ENCODE measurements at places on chromosomes 11 and 22.

- no peak for DNase-seq
Measured at GRCh38 chr22:46224898-46225290, 25.2 kb downstream of the CDPF1 start.

DNA sequence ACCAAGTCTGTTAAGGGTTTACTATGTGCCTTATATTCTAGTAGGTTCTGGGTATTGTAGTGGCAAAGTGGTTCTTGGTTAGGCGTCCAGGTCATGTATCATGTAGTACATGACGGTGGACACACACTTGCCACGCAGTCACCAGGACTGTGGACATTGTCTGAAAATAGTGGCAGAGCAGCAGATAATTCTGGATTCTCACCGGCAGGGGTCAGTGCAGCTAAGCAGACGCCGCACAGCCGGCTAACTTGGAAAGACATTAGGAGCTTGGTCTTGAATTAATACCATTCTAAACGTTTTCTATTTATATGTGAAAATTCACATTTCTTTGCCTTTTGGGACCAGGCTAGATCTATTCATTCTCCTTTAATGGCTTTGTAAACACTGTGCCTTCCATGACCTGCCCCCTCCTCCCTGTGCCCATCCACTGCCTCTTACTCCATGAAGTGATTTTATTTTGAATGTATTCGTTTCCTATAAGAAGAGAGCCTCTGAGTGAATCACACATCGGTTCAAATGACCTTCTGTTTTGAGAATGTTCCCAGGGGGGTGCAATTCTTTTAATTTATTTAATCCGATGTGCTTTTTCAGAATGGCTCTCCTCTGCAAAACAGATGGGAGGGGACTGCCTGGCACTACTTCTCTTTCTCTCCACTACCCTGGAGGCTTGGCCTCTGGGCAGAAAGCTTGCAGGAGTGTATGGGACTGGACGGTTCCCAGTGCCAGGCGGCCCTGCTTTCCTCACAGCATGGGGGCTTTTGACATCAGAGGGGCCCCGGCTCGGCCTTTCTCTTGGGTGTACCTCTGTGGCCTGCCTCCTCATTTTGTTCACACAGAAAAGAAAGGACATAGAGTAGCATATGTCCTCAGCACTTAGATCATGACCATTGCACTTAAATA is 378.0 kb downstream of the NTM start:
- DNase-seq: no peak

- no peak for DNase-seq
Measured at GRCh38 chr22:41913842-41914534, 886 bp downstream of the SHISA8 start.

DNA sequence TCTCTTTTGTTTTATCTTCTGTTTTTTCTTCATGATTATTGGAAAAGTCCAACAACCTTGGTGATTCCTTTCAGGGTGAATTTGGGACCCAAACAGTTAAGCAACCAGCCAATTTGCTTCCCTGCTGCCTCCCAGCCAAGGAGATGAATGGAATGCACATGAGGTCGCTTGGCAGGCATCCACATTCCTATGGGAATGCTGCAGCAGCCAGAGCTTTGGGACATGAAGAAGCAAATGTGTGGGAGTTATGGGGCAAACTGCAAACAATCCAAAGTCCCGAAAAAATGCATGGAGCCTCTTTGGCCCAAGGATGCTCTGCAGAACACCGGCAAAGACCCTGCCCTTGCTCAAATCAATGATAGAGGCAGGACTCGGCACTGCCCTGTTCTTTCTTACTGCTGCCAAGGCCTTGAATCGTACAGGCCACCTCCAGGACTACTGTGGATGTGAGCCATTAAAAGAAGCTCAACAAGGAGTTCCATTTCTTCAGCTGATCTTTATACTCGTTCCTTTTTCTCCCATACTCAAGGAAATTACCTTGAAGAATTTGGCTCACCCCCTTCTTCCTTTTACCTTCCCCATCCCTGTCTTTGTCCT is 117.3 kb upstream of the TEAD1 start:
- no peak for DNase-seq

- no peak for DNase-seq
Measured at GRCh38 chr11:114251815-114252337, 44.3 kb upstream of the NNMT start.

DNA sequence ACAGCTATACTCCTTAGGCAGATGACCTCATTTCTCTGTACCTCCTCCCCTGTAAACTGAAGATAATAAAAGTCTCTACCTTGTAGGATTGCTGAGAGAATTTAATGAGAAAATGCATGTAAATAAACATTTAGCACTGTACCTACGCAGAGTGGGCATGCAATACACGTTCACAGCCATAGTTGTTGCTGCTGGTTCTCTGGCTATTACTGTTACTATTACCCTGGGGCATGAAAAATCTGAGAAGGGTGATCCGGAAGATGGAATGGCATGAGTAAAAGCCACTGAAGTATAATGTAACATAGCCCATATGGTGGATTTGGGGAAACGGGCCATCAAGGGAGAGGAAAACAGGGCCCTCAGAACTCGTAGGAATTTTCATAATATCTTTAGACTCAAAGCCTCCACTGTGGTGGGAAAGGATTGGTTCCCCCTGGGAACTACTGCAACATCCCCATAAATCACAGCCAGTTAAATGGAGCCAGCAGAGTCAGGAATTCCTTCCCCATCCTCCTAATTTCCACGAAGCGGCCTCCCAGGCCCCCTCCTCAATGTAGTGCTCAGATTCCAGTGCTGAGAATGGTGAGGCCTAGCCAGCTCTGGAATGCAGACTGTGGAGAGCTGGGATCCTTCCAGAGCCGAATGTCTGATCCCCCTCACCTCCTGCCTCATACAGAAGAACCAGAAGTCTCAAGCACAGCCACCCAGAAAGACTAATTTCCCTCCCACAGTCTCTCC is 205.3 kb downstream of the MN1 start:
- no peak for DNase-seq

- DNase-seq: no peak
Measured at GRCh38 chr11:19013181-19013857, 47.2 kb downstream of the MRGPRX2 start.

GRCh38 chr22:20576445-20576816 is 69.0 kb downstream of the MED15 start:
- DNase-seq: no peak

DNA sequence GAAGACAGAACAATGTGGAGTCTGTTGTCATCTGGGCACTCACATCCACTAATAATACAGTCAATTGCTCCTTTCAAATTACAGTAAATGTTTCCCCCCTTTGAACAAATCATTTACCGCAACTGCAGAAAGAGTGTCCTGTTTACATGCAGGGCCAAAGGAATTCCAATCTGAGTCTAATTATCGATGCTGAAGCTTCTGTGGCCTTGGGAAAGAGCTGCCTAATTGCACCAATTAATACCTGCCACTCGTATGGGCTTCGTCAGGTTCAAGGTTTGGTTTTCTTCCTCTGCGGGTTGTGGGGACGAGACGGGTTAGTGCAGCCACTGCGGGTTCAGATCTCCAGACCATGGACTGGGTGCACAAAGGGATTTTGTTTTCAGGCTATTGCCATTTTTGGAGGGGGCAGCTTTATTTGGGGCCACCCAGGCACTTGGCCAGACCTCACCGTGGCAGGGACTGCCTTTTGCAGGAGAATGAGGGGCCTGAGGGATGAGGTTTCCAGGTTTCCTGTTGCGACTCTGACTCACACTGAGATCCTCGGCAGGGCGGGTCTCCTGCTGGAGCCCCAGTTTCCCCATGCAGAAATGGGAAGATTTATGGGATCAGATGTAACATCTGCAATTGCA is 147.6 kb downstream of the MIAT start:
- DNase-seq: no peak

- no peak for DNase-seq
Measured at GRCh38 chr11:130814440-130815096, 101.7 kb downstream of the SNX19 start.

- no peak for DNase-seq
Measured at GRCh38 chr22:44860311-44860710, 107.9 kb downstream of the ARHGAP8 start.

- DNase-seq: no peak
Measured at GRCh38 chr11:2730272-2731129, 30.7 kb upstream of the KCNQ1OT1 start.

DNA sequence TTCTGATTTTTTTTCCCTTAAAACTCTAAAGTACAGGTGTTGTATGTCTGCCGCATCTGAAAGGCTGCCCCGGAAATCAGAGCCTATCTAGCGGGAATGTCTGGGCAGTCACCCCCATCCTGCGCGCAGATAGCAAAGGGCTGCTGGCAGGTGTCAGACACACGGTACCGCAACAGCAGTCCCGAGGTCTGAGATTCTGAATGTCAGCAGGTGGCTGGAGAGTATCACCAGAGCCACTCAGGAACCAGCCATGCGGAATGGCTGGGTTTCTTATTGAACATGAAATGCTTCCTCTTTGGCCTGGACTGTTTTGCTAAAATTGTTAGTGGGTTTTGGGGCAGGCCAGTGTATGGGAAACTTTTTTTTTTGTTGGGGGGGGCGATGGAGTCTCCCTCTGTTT is 53.3 kb downstream of the CERK start:
- DNase-seq: no peak

DNA sequence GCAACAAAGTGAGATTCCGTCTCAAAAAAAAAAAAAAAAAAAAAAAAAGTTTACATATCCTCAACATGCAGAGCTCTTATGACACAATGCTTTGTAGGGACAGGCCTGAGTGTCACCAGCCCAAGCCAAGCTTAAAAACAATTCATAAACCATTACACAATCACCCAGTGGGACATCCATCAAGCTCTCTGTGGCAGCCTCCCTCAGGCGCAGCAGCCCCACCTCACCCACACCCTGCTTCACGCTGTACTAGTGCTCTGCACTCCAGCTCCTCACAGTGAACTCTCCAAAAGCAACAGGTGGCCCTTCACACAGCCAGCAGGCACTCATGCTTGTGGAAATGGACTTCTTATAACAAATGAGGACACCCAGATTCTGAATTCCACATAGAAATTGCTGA is 3.5 kb upstream of the FOXRED2 start:
- DNase-seq: no peak

GRCh38 chr11:116062490-116063171 is 558.4 kb upstream of the CADM1 start:
- no peak for DNase-seq
